ENCODE measurements at places on chromosomes 6 and 20. TPM values are rescaled to one million over a fixed set of nuclear protein-coding genes. Genes with fewer than 3 reads are reported as not detected.

DNA sequence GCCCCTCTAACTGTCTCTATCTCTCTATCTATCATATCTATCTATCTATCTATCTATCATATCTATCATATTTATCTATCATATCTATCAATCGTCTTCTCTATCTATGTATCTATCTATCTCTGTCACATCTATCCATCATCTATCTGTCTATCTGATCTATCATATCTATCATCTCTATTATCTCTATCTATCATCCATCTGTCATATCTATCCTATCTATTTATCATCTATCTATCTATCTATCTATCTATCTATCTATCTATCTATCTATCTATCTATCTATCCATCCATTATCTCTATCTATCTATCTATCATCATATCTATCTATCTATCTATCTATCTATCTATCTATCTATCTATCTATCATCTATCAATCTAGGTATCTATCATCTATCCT, 638.0 kb downstream of the DHX35 start:
- H3K27ac ChIP-seq: no peak overlapping the region
- H3K27me3 ChIP-seq: no peaks in the 10 kb centered on the region
- no peak for DNase-seq
- no peaks in the 10 kb centered on the region for H3K4me1 ChIP-seq
- H3K4me3 ChIP-seq: no peak overlapping the region

DNA sequence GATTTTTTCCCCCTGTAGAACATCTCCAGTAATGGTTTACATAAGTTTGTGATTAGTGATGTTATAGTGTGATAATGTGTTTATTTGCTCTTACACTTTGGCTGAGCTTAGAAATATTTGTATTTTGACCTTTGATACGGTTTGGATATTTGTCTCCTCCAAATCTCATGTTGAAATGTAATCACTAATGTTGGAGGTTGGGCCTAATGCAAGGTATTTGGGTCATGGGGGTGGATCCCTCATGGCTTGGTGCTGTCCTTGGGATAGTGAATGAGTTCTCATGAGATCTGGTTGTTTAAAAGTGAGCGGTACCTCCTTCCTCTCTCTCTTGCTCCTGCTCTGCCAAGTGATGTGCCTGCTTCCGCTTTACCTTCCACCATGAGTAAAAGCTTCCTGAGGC, 147.2 kb downstream of the CCDC170 start:
- no peaks in the 10 kb centered on the region for H3K4me1 ChIP-seq
- H3K4me3 ChIP-seq: no peak overlapping the region
- DNase-seq: no peak
- H3K27me3 ChIP-seq: no peaks in the 10 kb centered on the region
- no peak overlapping the region for H3K27ac ChIP-seq

GRCh38 chr6:144155529-144155928, 5.2 kb downstream of the STX11 start:
- no peak for DNase-seq
- no peak overlapping the region for H3K4me3 ChIP-seq
- peaks cover 9% of the 10 kb centered on the region for H3K4me1 ChIP-seq
- H3K36me3 ChIP-seq: no peaks in the 10 kb centered on the region

- H3K4me3 ChIP-seq: no peak overlapping the region
- H3K27me3 ChIP-seq: no peaks in the 10 kb centered on the region
- DNase-seq: no peak
These were observed 187.6 kb downstream of the ADAT2 start for GRCh38 chr6:143262859-143263258.

Gene SSTR4
- not detected for total RNA-seq

- no peak overlapping the region for H3K4me3 ChIP-seq
- DNase-seq: no peak
- H3K4me1 ChIP-seq: no peaks in the 10 kb centered on the region
- H3K36me3 ChIP-seq: no peaks in the 10 kb centered on the region
These were observed 5.6 kb upstream of the IFNGR1 start for GRCh38 chr6:137224799-137225198.

DNA sequence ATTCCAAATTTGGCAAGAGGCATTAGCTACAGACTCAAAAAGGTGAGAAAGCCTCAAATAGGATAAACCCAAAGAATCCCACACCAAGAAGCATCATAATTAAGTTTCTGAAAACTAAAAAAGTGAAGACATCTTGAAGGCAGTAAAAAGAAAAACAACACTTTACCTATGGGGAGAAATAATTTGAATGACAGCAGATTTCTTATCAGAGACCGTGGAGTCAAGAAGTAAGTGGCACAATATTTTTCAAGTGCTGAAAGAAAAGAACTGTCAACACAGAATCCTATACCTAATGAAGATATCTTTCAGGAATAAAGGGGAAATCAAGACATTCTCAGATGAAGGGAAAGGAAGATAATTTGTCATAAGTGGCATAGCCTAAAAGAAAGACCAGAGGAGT, 193.3 kb upstream of the CHD6 start:
- no peak overlapping the region for H3K4me3 ChIP-seq
- no peak overlapping the region for H3K27ac ChIP-seq
- no peaks in the 10 kb centered on the region for H3K36me3 ChIP-seq
- no peaks in the 10 kb centered on the region for H3K27me3 ChIP-seq
- H3K4me1 ChIP-seq: no peaks in the 10 kb centered on the region
- no peak for DNase-seq

Gene MCCD1
- total RNA-seq: not detected

Gene KIF6
- 2.1 TPM for total RNA-seq

DNA sequence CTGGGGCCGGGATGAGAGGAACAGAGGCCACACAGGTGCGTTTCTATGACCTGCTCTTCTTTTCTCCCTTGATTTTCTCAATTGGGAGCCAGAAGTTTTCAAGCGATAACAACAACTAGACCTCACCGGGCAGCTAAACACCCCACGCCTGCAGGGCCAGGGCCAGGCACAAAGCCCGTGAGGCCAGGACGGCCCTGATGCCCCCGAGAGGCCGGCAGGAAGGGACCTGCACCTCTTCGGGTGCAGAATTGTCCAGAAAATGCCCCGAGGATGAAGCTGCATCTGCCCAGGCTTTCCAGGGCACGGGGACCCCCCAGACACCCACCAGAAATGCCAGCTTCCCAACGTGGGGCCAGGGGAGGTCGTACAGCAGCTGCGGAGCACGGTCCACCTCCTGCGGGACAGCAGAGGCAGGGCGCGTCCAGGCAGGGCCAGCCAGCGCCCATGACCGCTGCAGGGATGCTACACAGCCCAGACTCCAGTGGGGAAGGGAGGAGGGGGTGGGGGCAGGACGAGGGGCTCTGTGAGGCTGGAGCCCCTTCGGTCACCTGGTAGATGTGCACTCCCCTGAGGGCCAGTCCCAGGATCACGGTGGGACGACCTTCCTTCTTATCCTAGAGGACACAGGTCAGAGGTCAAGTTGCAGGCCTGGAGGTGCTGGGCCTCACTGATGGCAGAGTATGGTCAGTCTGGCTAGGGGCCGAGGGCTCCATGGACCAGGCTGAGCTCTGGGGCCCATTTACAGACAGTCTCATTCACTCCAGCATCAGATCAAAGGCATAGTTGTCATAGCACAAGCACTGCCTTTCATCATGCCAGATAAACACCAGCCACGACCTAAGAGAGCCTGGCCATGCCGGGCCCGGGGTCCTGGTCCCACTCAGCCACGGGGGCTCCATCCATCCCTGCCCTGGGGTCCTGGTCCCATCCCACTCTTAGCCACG, 16.4 kb downstream of the FRMD1 start:
- H3K4me3 ChIP-seq: no peak overlapping the region
- DNase-seq: no peak
- H3K4me1 ChIP-seq: no peaks in the 10 kb centered on the region
- H3K27ac ChIP-seq: no peak overlapping the region
- H3K27me3 ChIP-seq: no peaks in the 10 kb centered on the region

GRCh38 chr6:166589337-166589731, 2.9 kb upstream of the RAMACL start:
- no peak overlapping the region for H3K27ac ChIP-seq
- DNase-seq: no peak
- H3K27me3 ChIP-seq: no peaks in the 10 kb centered on the region

DNA sequence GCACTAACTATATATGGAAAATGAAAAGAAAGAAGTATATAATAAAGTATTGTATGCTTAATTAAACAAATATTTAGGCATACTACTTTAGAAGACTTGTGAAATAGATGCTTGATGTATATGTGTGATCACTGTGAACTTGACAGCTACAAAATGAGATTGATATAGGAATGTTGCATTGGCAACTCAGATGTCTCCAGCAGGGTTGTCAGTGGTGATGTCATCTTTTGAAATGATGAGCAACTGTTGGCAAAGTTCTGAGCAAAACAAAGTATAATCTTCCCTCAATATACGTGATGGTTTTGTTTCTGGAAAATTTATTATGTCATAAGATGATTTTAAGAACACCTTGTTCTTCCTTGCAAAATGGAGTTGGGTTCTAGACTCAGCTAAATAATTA, 133.8 kb downstream of the ARID1B start:
- H3K4me3 ChIP-seq: no peak overlapping the region
- H3K27ac ChIP-seq: no peak overlapping the region
- no peaks in the 10 kb centered on the region for H3K27me3 ChIP-seq
- no peak for DNase-seq
- H3K4me1 ChIP-seq: peaks cover 9% of the 10 kb centered on the region

DNA sequence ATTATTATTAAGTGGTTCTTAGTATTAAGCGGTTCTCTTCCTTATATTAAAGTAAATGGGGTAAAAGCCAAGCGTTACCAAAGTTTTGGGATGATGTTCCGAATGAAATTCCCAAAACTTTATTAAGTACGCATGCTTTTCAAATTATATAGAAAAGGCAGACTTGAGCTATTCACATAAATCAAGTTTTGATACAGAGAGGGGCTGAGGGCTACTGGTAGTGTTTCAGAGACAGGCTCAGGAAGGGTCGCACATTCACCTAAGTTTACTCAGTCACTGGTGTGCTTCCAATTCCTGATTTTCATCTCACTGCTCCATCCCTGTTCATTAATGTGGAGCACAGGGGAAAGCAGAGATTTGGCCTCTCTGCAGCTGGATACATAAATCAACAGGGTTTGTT, 652.2 kb downstream of the QKI start:
- H3K4me1 ChIP-seq: no peaks in the 10 kb centered on the region
- H3K4me3 ChIP-seq: no peak overlapping the region
- H3K27ac ChIP-seq: no peak overlapping the region
- H3K27me3 ChIP-seq: no peaks in the 10 kb centered on the region
- DNase-seq: no peak
- H3K36me3 ChIP-seq: no peaks in the 10 kb centered on the region

Gene TUBB2B
- 0.73 TPM for total RNA-seq

DNA sequence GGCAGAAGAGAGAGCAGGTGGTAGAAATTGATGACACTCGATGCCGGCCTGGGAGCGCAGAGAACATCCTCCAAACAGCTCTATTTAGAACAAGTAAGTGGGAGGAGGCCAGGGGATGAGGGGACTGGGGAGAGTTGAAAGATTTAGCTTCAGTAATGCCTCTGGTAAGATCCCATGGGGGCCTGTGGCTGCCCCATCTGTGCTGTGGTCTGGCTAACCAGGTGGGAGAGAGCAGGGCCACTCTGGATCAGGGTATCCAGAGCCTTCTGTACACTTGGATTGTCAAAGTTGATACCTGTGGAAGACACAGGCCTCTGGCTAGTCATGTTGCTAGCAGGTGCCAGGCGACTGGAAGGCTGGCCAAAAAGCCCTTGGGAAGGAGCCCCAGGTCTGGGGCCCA, 27.6 kb downstream of the NCOA5 start:
- peaks cover 5% of the 10 kb centered on the region for H3K4me1 ChIP-seq
- H3K27ac ChIP-seq: no peak overlapping the region
- no peak for DNase-seq
- no peaks in the 10 kb centered on the region for H3K27me3 ChIP-seq
- H3K4me3 ChIP-seq: no peak overlapping the region

- no peak for DNase-seq
- H3K27me3 ChIP-seq: no peaks in the 10 kb centered on the region
- H3K36me3 ChIP-seq: no peaks in the 10 kb centered on the region
- H3K4me1 ChIP-seq: peaks cover 3% of the 10 kb centered on the region
- no peak overlapping the region for H3K27ac ChIP-seq
These were observed 59.2 kb downstream of the KCNS1 start for GRCh38 chr20:45041464-45042337.

Gene GRIK2
- total RNA-seq: 0.12 TPM

GRCh38 chr20:57940868-57941522, 231.2 kb upstream of the PMEPA1 start:
- H3K4me3 ChIP-seq: no peak overlapping the region
- no peaks in the 10 kb centered on the region for H3K36me3 ChIP-seq
- H3K27me3 ChIP-seq: no peaks in the 10 kb centered on the region
- no peak for DNase-seq
- H3K27ac ChIP-seq: no peak overlapping the region

DNA sequence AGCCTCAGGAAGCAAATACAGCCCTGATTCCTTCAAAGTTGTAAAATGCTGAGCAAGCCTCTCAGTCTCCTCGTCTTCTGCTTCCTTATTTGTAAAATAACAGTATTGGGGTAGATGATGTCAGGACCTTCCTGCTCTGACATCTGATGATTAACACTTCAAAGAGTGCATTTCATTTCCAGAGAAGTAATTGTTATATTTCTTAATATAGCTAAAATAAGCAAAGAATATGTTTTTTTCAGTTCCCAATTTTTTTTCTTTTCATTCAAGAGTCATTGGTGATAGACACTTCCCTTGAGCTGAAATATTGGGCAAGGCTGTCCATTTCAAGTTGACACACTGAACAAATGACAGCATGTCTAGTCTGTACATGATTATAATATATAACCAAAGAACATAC, 53.4 kb downstream of the SLX4IP start:
- no peak overlapping the region for H3K4me3 ChIP-seq
- H3K4me1 ChIP-seq: no peaks in the 10 kb centered on the region
- no peak for DNase-seq
- H3K36me3 ChIP-seq: no peaks in the 10 kb centered on the region
- no peak overlapping the region for H3K27ac ChIP-seq
- H3K27me3 ChIP-seq: no peaks in the 10 kb centered on the region

Gene GJA10
- not detected for total RNA-seq

Gene TBXT
- total RNA-seq: not detected

- no peak overlapping the region for H3K4me3 ChIP-seq
- H3K36me3 ChIP-seq: no peaks in the 10 kb centered on the region
These were observed 713.4 kb downstream of the CD109 start for GRCh38 chr6:74409447-74409846.

GRCh38 chr6:52253494-52253893, 9.2 kb upstream of the IL17F start:
- DNase-seq: no peak
- H3K4me1 ChIP-seq: no peaks in the 10 kb centered on the region
- no peaks in the 10 kb centered on the region for H3K27me3 ChIP-seq
- H3K4me3 ChIP-seq: no peak overlapping the region
- no peaks in the 10 kb centered on the region for H3K36me3 ChIP-seq
